ENCODE measurements at places on chromosomes 5 and 9.

DNA sequence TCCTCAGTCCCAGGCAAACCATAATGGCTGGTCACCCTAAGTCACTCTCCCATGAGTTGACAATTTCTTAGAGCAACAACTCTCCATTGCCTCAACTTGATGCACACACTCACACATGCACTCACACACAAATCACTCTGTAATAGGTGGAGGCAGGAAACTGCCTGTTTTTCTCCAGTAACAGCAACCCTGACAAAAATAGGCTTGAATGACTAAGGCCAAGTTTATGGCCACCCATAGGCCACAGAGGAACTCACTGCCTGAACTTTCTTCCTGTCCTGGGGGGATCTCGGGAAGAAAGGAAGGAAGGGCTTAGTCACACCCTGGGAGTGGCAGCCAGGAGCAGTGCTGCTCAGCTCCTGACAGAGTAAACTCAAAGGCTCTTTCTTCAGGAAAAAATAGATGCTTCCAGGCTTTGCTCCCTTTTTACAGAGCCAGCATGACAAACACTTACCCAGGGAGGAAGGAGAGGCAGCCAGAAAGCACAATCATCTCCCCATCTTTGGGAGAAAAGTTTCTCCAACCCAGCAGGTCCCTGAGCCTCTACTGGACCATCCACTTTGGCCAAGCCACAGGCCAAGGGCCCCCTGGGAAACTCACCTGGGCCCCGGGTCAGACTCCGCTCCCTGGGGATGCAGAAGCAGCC, 368 bp downstream of the SH3TC2 start:
- peak; percentile 91 for DNase-seq

- DNase-seq, result no peak
These were observed 36.2 kb upstream of the REEP2 start for GRCh38 chr5:138402640-138403039.

DNA sequence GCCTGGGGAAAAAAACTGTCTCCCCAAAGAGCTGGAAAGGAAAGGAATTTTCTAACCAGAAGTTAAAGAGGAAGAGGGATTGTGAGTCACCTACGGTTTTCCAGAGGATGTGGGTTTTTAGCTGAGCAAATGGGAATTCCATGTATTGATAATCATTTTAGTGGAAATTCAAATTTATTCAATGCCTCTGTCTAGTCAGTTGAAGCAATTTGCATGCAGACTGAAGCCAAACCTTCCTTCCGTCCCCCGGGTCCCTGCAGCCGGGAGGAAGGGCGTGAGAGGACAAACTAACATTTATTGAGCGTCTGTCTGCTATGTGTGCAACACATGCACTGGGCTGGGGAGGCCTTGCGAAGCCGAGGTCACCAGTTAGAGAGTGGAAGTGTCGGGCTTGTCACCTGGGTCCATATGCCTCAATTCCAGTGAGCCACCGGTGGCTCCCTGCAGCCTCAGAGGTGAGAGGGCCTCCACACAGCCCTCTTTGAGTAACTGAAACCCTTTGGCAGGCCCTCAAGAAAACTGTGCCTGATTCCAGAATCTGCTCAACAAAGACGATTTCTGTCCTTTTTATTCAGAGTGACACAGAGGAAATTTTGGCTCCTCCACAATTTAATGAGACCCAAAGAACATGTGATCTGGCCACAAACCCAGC, 70.3 kb downstream of the COL27A1 start:
- DNase-seq, result peak; percentile 67

GRCh38 chr9:137330689-137331088, 28.6 kb upstream of the NRARP start:
- no peak for DNase-seq

- DNase-seq, result no peak
These were observed 3.5 kb upstream of the LRRC14B start for GRCh38 chr5:187617-188451.

GRCh38 chr5:10502130-10502529, 60.5 kb downstream of the ROPN1L start:
- no peak for DNase-seq

DNA sequence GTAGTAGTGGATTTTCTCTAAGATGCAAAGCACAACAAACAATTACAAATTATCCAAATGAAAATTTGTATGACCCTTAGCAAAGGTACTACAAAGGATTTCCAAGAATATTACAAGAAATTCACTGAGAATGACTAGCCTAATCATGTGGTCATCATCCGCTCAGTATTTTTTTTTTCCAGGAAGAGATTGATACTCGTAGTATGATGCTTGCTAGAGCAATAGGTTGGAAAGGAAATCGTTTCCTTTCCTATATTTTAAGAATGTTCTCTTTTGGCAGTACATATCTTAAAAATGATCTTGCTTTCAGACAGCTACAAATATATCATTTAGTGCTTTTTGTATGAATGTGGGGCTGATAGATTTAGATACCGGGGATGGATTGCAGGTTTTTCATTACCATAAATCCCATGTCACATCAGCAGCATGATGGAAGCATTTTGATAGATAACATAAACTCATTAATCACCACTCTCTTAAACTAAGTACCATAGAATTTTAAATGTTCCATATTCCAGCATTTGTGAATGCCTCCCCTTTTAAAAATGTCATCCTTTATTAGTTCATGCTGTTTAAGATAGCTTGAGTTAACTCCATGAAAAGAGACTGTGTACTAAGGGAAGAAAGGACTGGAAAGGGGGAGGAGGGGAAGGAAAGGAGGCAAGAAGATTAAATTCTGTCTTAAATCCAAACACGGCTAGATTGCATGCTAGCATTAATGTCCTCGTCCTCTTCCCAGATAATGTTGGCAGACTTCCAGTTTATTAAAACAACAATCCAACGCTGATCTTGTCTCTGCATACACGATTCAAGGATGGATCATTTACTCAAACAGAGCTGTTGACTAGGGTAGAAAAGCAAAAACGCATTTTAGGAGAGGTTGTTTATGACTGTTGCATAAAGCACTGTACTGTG, 311.7 kb upstream of the ZNF608 start:
- no peak for DNase-seq

DNA sequence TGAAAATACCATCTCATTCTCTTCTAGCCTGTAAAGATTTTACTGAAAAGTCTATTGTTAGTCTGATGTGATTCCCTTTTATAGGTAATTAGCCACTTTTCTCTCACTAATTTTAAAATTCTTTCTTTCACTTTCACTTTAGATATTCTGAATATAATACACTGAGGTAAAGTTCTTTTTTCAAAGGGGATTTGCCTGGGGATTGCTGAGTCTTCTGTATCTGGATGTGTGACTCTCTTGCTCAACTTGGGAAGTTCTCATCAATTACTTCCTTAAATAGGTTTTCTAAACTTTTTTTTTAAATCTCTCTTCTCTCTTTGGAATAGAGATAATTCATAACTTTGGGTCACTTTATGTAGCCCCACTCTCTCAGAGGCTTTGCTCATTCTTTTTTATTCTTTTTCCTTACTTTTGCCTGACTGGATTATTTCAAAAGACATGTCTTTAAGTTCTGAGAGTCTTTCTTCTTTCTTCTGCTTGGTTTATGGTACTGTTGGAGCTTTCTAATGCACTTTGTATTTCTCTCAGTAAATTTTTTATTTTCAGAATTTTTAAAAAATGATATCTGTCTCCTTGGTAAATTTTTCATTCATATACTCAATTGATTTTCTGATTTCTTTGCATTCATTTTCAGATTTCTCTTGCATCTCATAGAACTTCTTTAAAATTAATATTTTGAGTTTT, 55.9 kb upstream of the IL12B start:
- DNase-seq, result no peak

DNA sequence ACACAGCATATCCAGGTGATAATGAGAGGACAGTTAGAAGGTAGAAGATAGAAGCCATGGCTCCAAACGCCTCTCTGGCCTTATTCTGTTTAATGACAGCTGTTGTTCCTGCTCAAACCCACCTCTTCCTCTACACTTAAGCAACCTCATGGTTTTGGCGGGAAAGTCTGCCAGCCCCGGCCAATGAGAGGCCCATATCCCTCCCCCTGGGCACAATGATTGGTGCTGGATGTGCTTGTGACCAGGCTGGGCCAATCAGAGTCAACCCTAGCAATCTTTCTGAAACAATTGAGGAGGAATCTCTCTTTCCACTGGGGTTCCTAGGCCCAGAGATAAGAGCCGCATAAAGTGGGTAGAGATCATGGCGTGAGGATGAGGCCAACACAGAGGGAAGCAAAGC, 4.8 kb upstream of the GFI1B start:
- DNase-seq, result peak; percentile 46

DNA sequence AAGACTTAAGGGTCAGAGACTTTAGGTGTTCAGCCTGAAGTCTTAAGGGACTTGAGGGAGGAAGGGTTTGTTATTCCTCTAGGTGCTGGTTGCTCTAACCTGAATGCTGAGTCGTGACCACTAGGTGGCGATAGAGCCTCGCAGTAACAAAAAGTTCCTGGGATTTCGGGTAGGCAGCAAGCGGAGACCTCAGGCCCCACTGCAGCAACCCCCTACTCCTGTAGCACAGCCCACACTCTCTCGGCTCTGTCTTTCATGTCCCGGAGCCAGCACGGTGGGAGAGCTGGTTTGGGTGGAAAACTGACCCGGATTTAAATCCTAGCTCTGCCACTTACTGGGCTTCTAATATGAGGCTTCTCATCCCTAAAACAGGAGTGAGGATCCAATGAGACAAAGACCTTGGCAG, 100.3 kb upstream of the PANK3 start:
- peak; percentile 77 for DNase-seq

GRCh38 chr5:6188344-6188743, 190.0 kb downstream of the MED10 start:
- DNase-seq, result no peak

DNA sequence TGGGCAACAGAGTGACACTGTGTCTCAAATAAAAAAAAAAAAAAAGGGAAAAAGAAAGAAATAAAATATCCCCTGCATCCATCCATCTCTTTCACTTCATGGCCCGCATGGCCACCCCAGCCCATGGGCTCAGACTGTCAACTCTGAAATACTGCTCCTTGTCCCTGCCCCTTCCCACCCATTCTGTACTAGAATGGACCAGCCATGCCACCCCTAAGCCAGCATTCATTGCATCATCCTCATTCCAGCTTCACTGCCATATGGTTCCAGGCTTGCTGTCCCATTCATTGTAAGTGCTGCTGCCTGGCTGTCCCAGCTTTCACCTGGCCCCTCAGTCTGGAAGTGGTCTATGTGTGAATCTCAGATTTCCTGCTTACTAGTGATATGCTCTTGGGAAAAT, 46.2 kb downstream of the SPRY4 start:
- DNase-seq, result no peak

GRCh38 chr9:14170973-14171596, 142.9 kb downstream of the NFIB start:
- no peak for DNase-seq

DNA sequence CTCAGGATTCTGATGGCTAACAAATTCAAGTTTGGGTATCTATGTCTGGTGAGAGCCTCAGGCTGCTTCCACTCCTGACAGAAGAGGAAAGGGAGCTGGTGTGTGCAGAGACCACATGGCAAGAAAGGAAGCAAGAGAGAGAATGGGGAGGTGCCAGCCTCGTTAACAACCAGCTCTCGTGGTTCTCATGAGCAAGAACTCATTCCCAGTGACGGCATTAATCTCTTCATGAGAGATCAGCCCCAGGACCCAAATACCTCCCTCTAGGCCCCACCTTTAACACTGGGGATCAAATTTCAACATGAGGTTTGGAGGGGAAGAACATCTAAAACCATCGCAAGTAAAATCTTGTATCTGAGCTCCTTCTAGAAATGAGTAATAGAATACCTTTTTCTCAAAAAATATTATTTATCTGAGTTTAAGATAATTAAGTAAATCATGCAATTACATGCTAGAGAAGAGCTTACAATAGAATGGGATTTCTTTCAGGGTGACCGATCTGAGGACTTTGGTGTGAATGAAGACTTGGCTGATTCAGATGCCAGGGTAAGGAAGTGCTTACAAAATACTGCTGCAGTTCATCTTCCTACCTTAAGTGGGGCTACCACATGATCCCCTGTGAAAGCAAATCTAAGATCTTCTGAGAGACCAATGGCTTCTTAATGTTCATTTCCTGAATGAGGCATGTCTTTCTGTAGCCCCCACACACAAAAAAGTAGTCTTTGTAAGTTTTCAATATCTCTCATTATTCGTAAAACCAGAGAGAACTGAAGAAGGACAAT, 11.5 kb downstream of the ANXA1 start:
- no peak for DNase-seq

GRCh38 chr9:17776735-17777134, 197.9 kb downstream of the SH3GL2 start:
- no peak for DNase-seq

GRCh38 chr5:129460936-129461710, 1.0 kb downstream of the ADAMTS19 start:
- DNase-seq, result no peak

DNA sequence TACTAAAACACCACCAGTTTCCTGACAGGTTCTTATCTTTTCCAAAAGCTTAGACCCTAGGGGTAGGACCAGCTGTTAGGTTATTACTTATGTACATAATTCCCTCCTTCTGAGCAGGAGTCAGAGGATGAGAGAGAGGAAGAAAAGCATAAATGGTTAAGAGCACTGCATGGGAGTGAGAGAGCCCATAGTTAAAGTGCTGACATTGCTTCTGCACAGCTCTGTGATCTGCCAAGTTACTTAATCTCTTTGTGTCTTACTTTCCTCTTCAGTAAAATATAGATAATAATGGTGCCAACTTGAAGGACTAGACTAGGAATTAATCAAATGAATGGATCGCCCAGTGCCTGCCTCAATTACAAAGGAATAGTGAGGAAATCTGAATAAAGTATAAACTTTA, 66.4 kb downstream of the NRG2 start:
- DNase-seq, result no peak

- no peak for DNase-seq
These were observed 58.5 kb upstream of the S1PR3 start for GRCh38 chr9:88932766-88933165.

DNA sequence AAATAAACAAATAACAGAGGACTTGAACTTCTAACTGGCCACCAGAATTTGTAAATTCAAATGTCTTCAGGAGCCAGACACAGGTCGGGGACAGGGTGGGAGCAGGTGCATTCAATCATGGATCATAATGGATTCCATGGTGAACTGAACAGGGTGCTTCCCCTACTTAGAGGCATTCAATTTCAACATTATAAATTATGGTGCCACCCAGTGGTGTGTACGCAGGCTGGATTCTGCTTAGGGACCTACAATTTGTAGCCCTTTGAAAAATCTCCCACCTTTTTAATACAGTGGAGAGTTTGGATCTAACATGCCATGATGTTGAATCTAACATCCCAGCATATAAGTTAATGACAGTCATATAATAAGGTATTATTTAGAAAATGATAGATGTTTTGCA, 22.3 kb downstream of the KLF9 start:
- no peak for DNase-seq

DNA sequence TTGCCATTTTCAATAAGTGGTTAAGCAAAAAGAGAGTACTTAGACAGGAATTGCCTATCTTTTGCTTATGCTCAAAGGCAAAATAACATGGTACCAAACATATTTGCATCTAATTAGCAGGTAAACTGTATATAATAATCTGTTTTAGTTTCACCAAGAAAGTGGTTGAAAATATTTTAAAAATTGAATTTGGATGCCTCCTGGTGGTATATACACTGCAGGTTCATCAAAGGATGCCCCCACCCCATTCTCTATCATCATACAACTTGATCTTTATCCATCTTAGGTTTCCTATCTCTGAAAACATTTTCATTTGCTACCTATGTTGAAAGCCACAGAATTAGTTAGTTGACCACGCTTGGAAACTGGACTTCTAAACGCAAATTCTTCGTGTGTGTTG, 47.0 kb upstream of the MROH2B start:
- DNase-seq, result no peak
